ENCODE measurements at places on chromosomes 5 and 9.
A peak's percentile ranks its signal among the peaks of the same experiment; 100 is the strongest.

GRCh38 chr5:116702776-116703175, 128.2 kb upstream of the SEMA6A start:
- no peaks in the 10 kb centered on the region for H3K36me3 ChIP-seq
- H3K27me3 ChIP-seq = no peaks in the 10 kb centered on the region
- H3K27ac ChIP-seq = no peak overlapping the region

DNA sequence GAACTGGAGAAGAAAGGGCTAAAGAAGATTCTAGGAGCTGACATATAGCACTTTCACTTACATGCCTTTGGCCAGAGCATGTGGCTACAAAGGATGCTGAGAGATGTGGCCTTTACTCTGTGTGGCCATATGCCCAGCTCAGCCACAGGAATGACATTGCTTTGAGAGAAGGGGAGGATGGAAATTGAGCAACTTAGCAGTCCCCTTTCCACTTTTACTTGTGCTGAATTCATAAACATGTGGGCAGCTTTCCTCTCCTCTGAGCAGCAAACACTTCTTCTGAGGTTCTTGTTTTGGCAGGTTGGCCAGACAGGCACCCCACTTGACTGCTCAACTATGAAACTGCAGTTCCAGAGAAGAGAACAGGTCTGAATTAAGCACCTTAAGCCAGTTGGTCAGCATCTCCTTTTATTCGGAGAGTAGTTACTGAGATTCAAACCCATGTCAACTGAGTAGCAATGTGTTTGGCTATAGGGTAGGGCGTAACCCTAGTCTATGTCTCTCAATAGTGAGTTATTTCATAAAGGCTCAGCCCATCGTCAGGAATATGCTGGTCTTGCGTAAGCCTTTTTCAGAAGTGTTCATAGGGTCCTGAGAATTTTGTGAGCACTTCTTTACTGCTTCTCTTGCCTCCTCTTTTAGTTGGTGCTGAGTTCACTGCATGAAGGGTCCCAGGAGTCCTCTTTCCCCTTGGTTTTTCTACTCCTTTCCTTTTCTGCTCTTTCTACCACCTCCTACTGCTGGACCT, 134.5 kb downstream of the PALM2AKAP2 start:
- no peaks in the 10 kb centered on the region for H3K36me3 ChIP-seq
- DNase-seq = no peak
- H3K27ac ChIP-seq = peak overlapping the region; percentile 12
- no peaks in the 10 kb centered on the region for H3K27me3 ChIP-seq

DNA sequence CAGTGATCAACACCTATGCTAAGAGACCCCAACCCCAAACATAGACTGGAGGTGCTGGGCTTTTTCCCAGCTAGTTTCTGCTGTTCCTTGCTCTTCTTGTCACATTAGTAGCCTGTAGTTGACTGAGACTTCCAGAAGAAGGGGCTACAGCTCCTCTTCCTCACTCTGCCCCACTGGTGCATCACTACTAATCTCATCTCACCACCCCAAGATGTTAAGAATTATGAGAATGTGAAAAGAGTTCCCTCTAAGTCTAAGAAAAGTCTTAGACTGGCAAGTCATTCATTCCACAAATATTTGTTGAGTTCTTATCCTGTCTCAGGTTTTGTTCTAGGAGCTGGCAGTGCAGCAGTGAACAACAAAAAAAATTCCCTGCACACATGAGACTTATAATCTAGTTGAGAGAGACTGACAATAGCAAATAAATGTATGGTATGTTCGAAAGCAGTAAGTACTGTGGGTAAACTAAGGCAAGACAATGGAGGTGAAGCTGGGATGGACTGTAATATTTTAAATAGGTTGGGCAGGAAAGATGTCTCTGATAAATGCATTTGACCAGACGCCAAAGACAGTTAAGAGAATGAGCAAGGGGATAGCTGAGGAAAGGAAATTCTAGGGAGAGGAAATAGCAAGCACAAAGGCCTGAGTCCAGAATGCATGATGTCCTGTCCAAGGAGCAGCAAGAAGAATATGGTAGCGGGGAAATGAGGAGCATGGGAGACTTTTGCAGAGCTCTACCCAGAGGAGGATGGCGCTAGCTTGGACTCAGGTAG, 92.3 kb downstream of the PTCD2 start:
- no peaks in the 10 kb centered on the region for H3K27me3 ChIP-seq
- no peak overlapping the region for H3K4me3 ChIP-seq
- no peak for DNase-seq

GRCh38 chr5:18761801-18762200, 1127.5 kb downstream of the TAF11L14 start:
- DNase-seq = no peak
- no peak overlapping the region for H3K4me3 ChIP-seq
- no peaks in the 10 kb centered on the region for H3K4me1 ChIP-seq
- H3K27me3 ChIP-seq = no peaks in the 10 kb centered on the region
- H3K27ac ChIP-seq = no peak overlapping the region

- no peaks in the 10 kb centered on the region for H3K36me3 ChIP-seq
- no peak overlapping the region for H3K27ac ChIP-seq
- H3K4me1 ChIP-seq = peaks cover 3% of the 10 kb centered on the region
- H3K4me3 ChIP-seq = no peak overlapping the region
Observed at GRCh38 chr9:99092643-99093491, 12.0 kb upstream of the TGFBR1 start.

DNA sequence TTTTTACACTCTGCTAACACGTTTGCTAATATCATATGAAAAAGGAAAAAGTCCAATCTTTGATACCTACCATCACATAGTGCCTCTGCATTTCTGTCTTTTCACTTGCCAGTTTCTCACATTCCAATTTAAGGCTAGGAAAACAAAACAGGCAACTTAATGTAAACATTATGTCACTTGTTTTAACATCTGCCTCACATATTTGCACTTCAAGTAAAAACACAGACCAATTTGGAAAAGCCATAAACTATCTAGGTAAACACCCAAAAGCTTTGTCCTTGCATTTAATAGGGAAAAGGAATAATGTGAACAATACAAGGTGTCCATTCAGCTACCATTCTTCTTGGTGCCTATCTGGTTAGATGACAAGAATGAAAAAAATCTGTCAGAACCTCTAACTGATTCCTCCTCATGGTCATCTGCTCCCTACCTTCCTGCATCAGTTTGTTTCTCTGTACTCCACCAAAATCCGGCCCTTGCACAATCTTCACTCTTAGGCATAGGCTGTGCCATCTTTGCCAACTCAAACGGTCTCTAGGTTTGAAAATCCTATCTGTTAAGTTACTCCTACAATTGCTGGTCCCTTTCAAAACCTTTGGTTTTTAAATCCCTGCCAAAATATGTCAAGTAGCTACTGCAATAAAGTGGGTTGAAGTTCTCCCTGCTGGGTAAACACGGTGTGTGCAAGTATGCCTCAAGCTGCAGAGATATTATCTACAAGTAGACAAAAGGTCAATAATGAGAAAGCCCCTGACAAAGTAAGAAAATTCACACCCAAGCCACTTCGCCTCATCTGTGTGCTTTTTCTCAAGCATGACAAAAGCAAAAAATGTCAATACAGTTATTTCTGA, 3.4 kb downstream of the TLE1 start:
- H3K27ac ChIP-seq = peak overlapping the region; percentile 92
- H3K27me3 ChIP-seq = no peaks in the 10 kb centered on the region
- no peak for DNase-seq
- H3K4me1 ChIP-seq = peaks cover 13% of the 10 kb centered on the region

GRCh38 chr5:89302102-89302891, 419.3 kb upstream of the MEF2C start:
- no peak overlapping the region for H3K4me3 ChIP-seq
- H3K4me1 ChIP-seq = no peaks in the 10 kb centered on the region
- no peaks in the 10 kb centered on the region for H3K36me3 ChIP-seq
- no peaks in the 10 kb centered on the region for H3K27me3 ChIP-seq

DNA sequence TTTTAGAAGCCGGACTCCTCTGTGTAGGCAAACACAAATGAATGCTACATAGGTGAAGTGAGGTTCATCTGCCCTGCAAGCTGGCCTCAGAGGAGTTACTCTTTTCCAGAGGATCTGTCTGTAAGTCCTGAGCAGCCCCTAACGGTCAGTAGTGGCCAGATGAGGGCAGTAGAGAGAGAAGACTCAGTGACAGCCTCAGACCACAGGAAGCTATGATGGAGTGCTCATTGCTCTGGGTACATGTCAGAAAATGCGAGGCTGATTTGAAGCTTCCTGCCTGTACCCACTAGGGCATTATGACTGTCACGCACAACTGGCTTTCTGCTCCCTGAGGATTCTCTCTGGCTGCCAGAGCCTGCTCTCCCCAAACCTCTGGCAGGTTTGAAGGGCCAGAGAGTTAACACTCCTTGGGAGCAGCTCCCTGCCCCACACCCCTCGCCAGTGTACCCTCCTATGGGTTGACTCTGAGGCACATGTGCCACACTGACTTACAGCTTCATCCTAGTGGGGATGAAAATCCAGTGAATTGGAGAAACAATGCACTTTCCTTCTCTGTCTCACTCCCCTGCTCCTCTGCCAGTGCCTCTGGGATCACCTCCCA, 141.5 kb downstream of the GABRG2 start:
- no peaks in the 10 kb centered on the region for H3K36me3 ChIP-seq
- H3K4me3 ChIP-seq = no peak overlapping the region
- H3K27ac ChIP-seq = no peak overlapping the region
- H3K27me3 ChIP-seq = no peaks in the 10 kb centered on the region

DNA sequence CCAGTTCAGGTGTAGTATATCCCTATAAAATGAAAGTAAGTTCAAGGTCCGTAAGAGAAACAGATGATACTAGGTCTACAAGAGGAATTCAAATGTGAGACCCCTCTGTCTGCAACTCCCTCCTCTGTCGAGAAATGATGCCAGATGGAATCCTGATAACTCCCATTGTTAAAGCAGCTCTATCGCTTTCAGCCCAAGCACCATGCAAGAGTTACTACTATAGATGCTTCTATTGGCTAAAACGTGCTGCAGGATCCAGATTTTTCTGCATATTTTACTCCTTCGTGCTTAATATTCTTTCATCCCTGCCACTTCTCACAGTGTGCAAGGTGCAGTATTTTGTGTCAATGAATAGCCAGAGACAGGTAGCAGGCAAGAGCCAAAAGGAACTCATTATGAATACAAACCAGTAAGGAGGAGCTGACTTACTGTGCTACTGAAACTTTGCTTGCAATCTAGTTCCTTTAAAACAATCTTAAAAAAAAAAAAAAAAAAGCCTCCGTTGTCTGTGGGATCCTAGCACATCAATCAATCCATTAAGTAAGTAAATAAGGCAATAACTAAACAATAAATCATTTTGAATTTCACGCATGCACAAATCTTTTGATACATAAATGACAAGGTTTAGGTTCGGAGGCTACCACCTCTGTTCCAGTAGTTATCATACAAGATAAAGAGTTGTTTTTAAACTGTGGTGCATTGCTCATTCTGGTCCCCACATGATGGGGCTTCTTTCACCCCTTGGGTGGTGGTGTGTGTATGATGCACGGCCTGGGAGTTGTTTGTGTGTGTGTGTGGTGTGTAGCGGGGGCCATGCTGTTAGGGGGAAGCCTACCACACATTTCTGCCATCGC, 151.1 kb upstream of the MPDZ start:
- DNase-seq = no peak
- H3K27ac ChIP-seq = peak overlapping the region; percentile 35
- peak overlapping the region; percentile 7 for H3K4me3 ChIP-seq
- H3K27me3 ChIP-seq = no peaks in the 10 kb centered on the region
- H3K4me1 ChIP-seq = no peaks in the 10 kb centered on the region

GRCh38 chr9:123401879-123402513, 46.0 kb downstream of the CRB2 start:
- no peaks in the 10 kb centered on the region for H3K4me1 ChIP-seq
- no peak overlapping the region for H3K27ac ChIP-seq
- H3K36me3 ChIP-seq = no peaks in the 10 kb centered on the region
- no peaks in the 10 kb centered on the region for H3K27me3 ChIP-seq

GRCh38 chr9:98838155-98838867, 30.8 kb downstream of the GALNT12 start:
- H3K27me3 ChIP-seq = no peaks in the 10 kb centered on the region
- no peak overlapping the region for H3K4me3 ChIP-seq
- H3K4me1 ChIP-seq = no peaks in the 10 kb centered on the region

DNA sequence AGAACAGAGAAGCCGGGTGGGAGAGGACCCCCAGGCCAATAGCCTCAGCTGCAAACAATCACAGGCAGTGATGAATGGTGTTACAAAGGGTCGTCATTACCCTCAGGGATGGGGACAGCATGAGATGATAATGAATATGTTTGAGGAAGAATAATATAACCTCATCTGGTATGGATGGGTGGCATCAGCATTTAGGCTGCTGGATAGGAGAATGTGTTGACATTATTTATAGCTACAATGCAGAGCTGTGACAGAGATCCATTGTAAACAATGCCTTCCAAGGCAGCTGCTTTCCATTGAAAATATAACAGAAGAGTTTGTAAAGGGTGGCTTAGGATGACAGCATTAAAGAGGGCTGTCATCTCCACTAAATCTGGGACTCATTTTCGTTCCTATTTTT, 365.5 kb downstream of the KCNN2 start:
- H3K27me3 ChIP-seq = no peaks in the 10 kb centered on the region
- no peaks in the 10 kb centered on the region for H3K36me3 ChIP-seq
- no peak overlapping the region for H3K4me3 ChIP-seq

DNA sequence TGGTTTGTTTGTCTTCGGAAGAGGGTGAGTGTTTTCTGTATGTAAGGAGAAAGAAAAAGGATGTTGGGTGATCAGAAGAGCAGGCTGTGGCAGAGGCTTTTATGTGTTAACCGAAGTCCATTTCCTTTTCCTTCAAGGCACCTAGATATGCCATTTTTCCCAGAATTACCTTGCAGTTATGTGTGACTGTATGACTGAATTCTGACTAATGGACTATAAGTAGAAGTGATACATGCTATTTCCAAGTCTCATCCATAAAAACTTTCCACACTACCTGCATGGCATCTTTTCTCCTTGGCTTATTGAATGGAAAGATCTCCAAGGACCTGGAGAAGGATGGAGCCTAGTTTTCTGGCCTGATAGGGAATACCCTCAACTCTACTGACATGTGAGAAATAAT, 10.6 kb upstream of the NDUFS4 start:
- H3K4me3 ChIP-seq = no peak overlapping the region
- H3K27ac ChIP-seq = no peak overlapping the region
- no peaks in the 10 kb centered on the region for H3K27me3 ChIP-seq
- DNase-seq = no peak

DNA sequence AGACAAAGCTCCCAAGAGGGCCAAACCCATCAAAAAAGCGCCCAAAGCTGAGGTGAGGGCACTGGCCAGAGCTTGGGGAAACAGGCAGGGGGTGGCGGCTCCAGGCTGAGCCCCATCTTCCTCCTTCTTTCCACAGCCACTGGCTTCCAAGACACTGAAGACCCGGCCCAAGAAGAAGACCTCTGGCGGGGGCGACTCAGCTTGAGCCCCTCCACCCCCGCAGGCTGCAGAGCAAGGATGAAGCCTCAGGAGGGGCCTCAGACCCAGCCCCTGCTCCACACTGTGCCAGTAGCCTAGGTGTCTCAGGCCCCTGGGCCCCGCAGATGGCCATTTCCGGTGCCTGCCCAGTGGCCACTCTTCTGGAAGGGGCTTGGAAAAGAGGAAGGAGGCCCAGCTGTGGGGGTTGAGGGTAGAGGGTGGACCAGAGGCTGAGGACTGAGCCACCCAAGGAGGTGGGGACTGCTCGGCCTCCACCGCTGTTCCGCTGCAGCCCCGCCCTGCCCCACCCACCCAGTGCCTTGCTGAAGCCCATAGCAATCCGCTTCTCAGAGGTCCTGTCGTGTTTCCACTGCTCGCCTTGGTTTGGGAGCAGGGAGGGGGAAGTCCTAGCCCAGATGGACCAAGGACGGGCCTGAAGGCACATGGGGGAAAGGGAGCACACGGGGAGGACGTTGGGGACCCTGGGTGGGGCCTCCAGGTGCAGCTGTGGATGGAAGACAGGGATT, 6.9 kb downstream of the REEP2 start:
- H3K27me3 ChIP-seq = no peaks in the 10 kb centered on the region
- H3K4me1 ChIP-seq = peaks cover 3% of the 10 kb centered on the region
- H3K27ac ChIP-seq = no peak overlapping the region

GRCh38 chr5:78746021-78746770, 97.6 kb upstream of the LHFPL2 start:
- no peaks in the 10 kb centered on the region for H3K36me3 ChIP-seq
- no peaks in the 10 kb centered on the region for H3K4me1 ChIP-seq
- no peak overlapping the region for H3K4me3 ChIP-seq
- no peaks in the 10 kb centered on the region for H3K27me3 ChIP-seq
- DNase-seq = no peak

Data from breast epithelium (tissue), 4 donors.